ENCODE measurements at places on chromosomes 7 and 10. TPM values are rescaled to one million over a fixed set of nuclear protein-coding genes. Genes with fewer than 3 reads are reported as not detected.

EPO gene
- total RNA-seq: not detected

ENTPD1 gene
- total RNA-seq: 0.35 TPM

DGKB gene
- total RNA-seq: not detected

NPTX2 gene
- not detected for total RNA-seq

FOXI2 gene
- not detected for total RNA-seq

MCM10 gene
- total RNA-seq: 81.1 TPM

UPK3B gene
- total RNA-seq: 0.52 TPM

DNA sequence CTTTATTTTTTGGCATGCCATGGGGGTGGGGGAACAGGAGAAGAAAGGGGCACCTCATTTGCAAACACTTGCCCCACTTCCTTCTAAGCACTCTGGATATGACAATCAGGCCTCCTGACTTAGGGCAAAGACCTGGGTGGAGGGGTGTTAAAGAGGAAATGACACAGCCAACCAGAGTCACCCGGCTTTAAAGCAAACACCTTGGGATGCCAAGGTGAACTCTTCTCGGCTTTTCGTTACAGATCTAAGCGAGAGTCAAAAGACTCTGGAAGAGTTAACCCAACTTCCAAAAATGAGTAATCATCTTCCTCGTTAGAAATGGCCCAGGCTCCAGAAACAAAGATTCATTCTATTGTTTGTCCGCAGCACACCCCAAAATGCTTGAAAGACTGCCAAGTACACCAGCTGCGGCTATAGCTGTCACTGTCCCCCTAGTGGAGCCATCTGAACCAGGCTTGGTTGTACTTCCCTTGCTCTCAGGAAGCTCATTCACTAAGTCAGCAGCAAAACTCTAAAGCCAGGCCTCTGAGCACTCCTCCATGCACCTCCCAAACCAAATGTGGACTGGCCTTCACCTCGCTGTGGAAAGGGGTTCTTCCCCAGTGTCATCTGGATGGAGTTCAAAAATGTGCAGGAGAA lies 24.8 kb downstream of the FAM53B start:
- no peaks in the 10 kb centered on the region for H3K36me3 ChIP-seq
- peak; percentile 82 for DNase-seq
- peak overlapping the region; percentile 84 for H3K27ac ChIP-seq
- H3K4me3 ChIP-seq: peak overlapping the region; percentile 64

DNA sequence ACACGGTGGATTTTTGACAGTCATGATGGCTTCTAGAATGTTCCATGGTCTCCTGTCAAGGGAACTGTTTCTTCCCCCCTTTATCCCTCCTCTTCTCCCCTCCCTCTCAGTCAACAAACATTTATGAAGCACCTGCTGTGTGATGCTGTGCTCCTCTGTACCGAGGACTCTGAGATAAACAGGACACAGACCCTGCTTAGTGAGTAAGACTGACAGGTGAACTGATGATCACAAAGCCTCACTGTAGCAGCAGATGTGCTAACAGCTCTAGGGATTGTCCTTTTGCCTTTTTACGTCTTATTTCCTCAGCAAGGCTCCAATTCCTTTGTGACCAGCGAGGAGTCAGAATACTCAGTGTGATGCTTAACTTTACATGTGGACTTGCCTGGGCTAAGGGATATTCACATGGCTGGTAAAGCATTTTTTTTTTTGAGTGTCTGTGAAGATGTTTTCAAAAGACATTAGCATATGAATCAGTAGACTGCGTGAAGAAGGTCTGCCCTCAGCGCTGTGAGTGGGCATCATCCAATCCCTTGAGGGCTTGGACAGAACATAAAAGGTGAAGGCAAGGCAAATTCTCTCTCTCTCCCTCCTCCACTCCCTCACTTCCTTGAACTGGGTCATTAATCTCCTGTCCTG lies 170.1 kb downstream of the ADRA2A start:
- H3K4me1 ChIP-seq: no peaks in the 10 kb centered on the region
- no peaks in the 10 kb centered on the region for H3K36me3 ChIP-seq
- H3K4me3 ChIP-seq: no peak overlapping the region

DNA sequence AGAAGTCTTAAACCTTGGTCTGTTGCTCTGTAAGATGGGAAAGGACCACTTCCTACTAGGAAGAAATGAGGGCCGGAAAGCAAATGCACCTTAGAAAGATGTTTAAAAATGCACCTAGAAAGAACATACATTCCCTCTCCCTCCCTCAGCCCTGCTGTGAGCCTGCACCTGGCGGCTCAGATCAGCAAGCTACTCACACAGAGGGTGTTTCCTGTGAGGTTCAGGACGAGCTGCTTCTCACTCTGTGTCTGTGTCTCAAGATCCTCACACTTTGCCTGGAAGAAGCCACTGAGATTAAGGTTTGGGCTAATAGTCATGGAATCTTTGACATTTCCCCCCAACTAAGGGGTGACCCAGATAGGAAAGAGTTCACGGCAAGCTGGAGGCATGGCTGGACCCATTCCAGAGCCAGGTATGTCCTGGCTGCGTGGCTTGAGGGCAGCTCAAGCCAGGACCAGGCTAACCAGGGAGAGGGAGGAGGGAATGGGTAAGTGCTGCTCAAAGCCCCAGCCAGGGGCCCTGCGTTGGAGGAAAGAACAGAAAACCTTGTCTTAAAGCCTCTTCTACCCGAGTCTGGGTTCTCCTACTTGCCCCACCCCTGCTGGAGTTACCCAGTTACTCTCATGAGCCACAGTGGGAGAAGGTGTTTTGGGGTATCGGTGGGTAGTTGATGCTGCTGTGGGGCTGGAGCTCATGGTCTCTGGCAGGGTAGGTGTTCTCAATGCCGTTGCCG lies 47.5 kb downstream of the PODXL start:
- no peaks in the 10 kb centered on the region for H3K36me3 ChIP-seq
- H3K27me3 ChIP-seq: peaks cover 10% of the 10 kb centered on the region
- DNase-seq: no peak

- H3K27me3 ChIP-seq: peaks cover 6% of the 10 kb centered on the region
- no peak overlapping the region for H3K27ac ChIP-seq
- no peak for DNase-seq
- peaks cover 9% of the 10 kb centered on the region for H3K4me1 ChIP-seq
- H3K36me3 ChIP-seq: no peaks in the 10 kb centered on the region
These were observed 6.6 kb upstream of the IGFBP3 start for GRCh38 chr7:45927721-45928120.

- H3K27me3 ChIP-seq: peaks cover 5% of the 10 kb centered on the region
- no peak for DNase-seq
- no peaks in the 10 kb centered on the region for H3K4me1 ChIP-seq
- H3K27ac ChIP-seq: no peak overlapping the region
These were observed 324.8 kb downstream of the SFMBT2 start for GRCh38 chr10:7085913-7086589.

DNA sequence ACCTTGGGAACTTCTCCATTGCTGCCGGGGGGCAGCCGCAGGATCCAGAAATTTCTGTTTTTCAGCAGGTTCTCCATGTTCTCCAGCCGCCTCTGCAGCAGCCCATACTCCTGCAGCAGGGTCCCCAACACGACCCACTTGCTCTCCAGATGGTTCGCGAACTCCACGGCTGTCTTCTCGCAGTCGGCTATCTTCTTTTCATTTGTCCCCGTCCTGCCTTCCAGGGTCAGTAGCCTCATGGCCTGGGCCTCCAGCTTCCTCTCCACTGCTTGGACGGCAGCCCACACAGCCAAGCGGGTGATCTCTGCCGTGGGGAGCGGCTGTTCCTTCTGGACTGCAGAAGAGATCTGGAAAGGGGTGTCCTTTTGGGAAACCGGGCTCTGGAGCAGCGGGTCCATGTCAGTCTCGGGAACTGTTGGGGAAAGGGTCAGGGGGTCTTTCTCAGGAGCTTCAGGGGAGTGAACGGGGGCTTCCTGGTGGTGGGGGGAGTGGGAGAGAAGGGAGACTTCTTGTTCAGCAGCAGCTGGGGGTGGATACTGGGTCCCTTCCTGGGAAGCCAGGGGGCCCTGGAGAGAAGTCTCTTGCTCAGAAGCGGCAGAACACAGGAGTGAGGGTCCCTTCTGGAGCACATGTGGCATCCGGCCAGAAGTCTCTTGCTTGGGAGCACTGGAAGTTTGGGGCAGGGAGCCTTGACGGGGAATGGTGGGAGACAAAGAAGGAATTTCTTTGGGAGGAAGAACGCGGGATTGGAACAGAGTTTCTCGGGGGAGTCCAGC lies 5.5 kb downstream of the ZNF777 start:
- H3K4me1 ChIP-seq: peaks cover 18% of the 10 kb centered on the region
- H3K27ac ChIP-seq: no peak overlapping the region
- no peak for DNase-seq
- no peak overlapping the region for H3K4me3 ChIP-seq

- no peaks in the 10 kb centered on the region for H3K36me3 ChIP-seq
- H3K27me3 ChIP-seq: no peaks in the 10 kb centered on the region
- no peak for DNase-seq
- H3K27ac ChIP-seq: no peak overlapping the region
- no peaks in the 10 kb centered on the region for H3K4me1 ChIP-seq
These were observed 162.3 kb downstream of the CCDC3 start for GRCh38 chr10:12838995-12839927.

DNA sequence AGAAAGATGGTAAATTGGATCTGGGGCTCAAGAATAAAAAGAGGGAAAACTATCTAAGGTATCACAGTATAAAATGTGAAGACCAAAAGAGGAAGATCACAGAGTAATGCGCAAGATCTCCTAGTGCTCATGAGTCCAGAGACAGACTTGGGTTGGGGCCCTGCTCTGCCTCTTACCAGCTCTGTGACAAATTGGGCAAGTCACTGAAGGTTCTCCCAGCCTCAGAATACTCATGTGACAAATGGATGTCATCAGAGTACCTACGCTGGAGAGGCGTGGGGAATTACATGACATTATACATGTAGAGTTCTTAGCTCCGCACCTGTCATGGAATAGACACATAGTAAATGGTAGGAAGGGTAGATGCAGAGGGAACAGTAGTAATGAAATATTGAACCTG lies 124.4 kb downstream of the DOCK4 start:
- peaks cover 16% of the 10 kb centered on the region for H3K27me3 ChIP-seq
- no peak overlapping the region for H3K27ac ChIP-seq

DNA sequence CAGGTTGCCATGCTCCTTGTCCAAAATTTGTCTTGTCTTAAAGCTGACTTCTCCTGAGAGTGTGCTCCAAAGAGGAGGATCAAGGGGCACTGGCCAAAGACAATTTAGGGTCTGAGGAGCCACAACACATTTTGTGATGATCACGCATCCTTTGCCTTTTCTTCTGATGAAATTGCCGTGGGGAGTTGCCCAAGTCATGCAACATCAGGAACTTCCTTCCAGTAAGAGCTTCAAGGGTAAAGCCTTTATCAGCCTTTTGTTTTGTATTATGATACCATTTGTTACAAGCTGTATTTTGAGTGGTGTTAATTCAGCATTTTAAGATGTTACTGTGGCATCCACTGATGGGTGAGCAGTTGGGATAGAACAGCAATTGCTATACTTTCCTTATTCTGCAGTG lies 131.2 kb upstream of the MKI67 start:
- no peaks in the 10 kb centered on the region for H3K36me3 ChIP-seq
- H3K27ac ChIP-seq: no peak overlapping the region
- no peak for DNase-seq

- DNase-seq: no peak
- no peak overlapping the region for H3K27ac ChIP-seq
- no peaks in the 10 kb centered on the region for H3K4me1 ChIP-seq
- no peaks in the 10 kb centered on the region for H3K27me3 ChIP-seq
These were observed 214.5 kb downstream of the NSUN6 start for GRCh38 chr10:18436902-18437301.

Measured in activated naive CD4-positive, alpha-beta T cell treated with anti-CD3 and anti-CD28 coated beads for 36 hours (primary cell).